ENCODE measurements at places on chromosomes 1 and 21.
A peak's percentile ranks its signal among the peaks of the same experiment; 100 is the strongest.

- H3K27me3 ChIP-seq = no peaks in the 10 kb centered on the region
- H3K4me3 ChIP-seq = no peak overlapping the region
- H3K36me3 ChIP-seq = no peaks in the 10 kb centered on the region
- no peak overlapping the region for H3K27ac ChIP-seq
- no peaks in the 10 kb centered on the region for H3K4me1 ChIP-seq
Measured at GRCh38 chr1:86138746-86139145, 17.8 kb downstream of the COL24A1 start.

DNA sequence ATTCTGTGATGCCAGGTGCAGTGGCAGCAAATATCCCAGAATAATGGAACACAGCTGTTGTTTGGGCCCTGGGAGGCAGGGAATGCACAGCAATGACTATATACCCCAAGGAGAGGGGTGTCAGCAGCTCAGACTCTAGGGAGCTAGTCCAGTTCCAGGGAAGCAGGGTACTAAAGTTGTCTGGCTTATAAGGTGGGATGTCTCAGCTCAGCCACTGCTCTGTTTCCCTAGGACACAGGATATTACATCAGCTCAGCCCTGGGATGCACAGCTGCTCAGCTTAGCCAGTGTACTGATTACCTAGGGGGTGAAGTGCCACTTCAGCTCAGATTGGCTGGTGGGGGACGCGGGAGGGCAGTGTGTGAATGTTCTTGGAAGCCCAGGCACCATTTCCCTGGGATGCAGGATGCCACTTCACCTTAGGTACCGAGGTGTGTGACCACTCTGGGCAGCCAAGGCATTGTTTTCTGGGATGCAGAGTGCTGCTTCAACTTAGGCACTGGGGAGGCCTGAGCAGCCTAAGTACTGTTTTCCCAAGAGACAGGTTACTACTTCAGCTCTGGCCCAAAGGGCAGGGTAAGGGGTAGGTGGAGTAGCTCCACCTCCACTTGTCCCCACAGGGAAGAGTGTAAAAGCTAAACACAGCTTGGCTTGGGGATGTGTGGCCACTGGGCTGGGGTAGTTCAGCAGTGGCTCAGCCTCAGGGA, 59.4 kb downstream of the DIPK1A start:
- H3K4me3 ChIP-seq = no peak overlapping the region
- no peaks in the 10 kb centered on the region for H3K4me1 ChIP-seq
- H3K27me3 ChIP-seq = no peaks in the 10 kb centered on the region
- no peak overlapping the region for H3K27ac ChIP-seq
- DNase-seq = no peak

DNA sequence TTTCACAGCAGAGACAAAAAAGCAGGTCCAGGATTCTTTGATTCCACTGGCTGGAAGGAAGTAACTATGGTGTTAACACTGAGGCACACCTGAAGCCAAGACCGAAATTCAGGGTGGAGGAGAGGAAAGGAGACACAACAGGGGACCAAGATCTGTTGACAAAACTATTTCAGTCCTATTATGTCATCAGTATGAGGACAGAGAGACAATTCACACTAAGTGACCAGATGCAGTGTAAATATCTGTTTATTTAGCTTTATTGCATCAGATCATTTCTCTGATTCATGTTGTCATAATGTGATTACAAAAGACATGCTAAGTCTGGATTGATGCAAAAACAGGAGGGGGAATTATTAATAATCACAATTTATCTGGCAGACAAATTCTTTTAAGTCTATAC, 118.8 kb downstream of the SIPA1L2 start:
- H3K4me1 ChIP-seq = peaks cover 13% of the 10 kb centered on the region
- no peak overlapping the region for H3K27ac ChIP-seq
- no peaks in the 10 kb centered on the region for H3K36me3 ChIP-seq
- DNase-seq = no peak
- no peak overlapping the region for H3K4me3 ChIP-seq

GRCh38 chr1:27557596-27558340, 46.2 kb downstream of the AHDC1 start:
- H3K27ac ChIP-seq = peak overlapping the region; percentile 91
- H3K4me1 ChIP-seq = peaks cover 49% of the 10 kb centered on the region
- DNase-seq = peak; percentile 73

DNA sequence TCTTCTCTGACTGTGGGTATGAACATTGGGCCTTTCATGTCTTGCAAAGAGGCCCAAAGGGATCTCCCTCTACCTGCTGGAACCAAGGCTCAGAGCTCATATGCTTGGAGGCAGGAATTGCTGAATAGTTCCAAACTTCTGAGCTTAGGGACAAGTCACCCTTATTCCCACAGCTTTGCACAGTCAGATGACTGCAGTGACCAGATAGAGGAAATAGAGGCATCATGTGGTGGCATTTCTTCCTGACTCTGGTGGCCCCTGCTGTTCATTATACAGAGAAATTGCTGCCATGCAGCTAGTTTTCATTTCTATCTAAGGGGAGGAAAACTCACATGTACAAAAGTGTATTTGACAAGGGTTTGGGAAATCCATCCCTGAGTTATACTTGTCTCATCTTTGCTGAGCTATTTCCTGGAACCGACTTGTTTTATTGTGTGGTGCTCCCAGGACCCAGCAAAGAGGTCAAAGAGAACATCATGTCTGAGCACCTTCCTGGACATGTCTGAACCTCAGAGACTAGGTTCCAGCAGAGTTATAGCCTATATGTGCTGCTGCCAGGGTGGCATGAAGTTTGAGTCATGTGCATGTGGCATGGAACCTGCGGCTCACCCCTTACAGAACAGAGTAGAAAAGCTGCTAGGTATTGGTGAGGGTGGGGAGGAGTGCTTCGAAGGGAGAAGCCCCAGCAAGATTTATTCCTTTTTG, 131.2 kb downstream of the PIK3R3 start:
- no peaks in the 10 kb centered on the region for H3K4me1 ChIP-seq
- no peaks in the 10 kb centered on the region for H3K27me3 ChIP-seq
- DNase-seq = no peak
- H3K27ac ChIP-seq = no peak overlapping the region
- no peak overlapping the region for H3K4me3 ChIP-seq
- H3K36me3 ChIP-seq = peaks cover 7% of the 10 kb centered on the region

DNA sequence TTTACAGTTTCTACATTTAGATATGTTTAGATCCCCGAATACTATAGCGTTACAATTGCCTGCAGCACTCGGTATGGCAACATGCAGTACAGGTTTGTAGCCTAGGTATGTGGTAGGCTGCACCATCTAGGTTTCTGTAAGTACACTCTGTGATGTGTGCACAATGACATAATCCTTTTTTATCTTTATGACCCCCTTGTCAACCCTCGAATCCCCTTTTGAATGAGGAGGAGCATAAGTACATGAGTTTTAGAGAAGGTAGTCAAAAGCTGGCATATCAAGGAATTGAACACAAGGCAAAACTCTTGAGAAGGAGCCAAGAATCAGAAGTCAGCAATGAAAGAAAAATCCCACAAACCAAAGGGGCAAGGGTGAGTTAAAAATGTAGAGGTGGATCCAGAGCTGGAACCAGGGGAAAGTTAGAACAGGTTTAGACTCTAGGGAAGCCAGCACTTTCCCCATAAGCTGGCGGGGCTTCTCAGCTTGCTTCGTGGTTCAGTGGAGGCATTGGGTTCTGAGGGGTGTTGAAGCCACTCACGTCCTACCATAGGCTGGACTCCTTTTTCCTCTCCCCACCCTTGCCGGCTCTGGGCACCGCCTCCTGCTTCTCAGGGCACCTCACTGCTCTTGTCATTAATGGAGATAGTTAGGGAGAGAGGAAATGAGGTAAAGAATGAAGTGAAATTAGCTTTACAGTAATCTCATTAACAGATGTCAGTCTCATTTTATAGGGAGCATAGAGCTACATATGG, 31.3 kb downstream of the OLFML3 start:
- H3K4me1 ChIP-seq = peaks cover 20% of the 10 kb centered on the region
- H3K36me3 ChIP-seq = no peaks in the 10 kb centered on the region
- no peak overlapping the region for H3K27ac ChIP-seq
- H3K4me3 ChIP-seq = no peak overlapping the region
- H3K27me3 ChIP-seq = no peaks in the 10 kb centered on the region

DNA sequence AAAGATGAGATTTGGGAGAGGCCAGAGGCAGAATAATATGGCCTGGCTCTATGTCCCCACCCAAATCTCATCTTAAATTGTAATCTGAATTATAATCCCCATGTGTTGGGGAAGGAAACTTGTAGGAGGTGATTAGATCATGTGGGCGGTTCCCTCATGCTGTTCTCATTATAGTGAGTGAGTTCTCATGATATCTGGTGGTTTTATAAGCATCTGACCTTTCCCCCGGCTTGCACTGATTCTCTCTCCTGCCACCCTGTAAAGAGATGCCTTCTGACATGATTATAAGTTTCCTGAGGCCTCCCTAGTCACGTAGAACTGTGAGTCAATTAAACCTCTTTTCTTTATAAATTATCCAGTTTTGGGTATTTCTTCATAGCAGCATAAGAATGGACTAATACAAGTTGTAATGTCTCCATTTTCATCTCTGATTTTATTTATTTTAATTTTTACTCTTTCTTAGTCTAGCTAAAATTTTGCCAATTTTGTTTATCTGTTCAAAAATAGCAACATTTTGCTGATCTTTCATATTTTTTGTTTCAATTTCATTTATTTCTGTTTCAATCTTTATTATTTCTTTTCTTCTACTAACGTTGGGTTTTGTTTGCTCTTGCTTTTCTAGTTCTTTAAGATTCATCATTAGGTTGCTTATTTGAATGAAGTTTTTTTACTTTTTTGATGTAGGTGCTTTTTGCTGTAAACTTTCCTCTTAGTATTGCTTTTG, 67.0 kb upstream of the ZRANB2 start:
- H3K27me3 ChIP-seq = no peaks in the 10 kb centered on the region
- no peak overlapping the region for H3K4me3 ChIP-seq
- no peak overlapping the region for H3K27ac ChIP-seq
- no peak for DNase-seq
- no peaks in the 10 kb centered on the region for H3K4me1 ChIP-seq

DNA sequence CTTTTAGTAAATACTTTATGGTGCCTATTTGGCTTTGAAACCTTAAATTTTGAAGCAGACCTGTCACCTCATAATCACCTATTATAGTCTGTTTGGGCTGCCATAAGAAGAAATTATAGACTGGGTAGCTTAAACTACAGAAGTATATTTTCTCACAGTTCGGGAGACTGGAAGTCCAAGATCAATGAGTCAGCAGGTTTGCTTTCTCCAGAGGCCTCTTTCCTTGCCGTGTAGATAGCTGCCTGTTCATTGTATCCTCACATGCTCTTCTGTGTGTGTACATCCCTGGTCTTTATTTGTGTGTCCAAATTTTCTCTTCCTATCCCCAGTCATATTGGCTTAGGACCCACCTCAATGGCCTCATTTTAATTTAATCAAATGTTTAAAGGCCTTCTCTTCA, 518.2 kb downstream of the ADGRL2 start:
- no peak for DNase-seq
- H3K36me3 ChIP-seq = no peaks in the 10 kb centered on the region
- H3K4me3 ChIP-seq = no peak overlapping the region
- no peaks in the 10 kb centered on the region for H3K4me1 ChIP-seq
- H3K27me3 ChIP-seq = no peaks in the 10 kb centered on the region

- no peaks in the 10 kb centered on the region for H3K4me1 ChIP-seq
- H3K27me3 ChIP-seq = no peaks in the 10 kb centered on the region
- H3K36me3 ChIP-seq = no peaks in the 10 kb centered on the region
- no peak for DNase-seq
- no peak overlapping the region for H3K4me3 ChIP-seq
Measured at GRCh38 chr1:198970916-198971315, 332.1 kb downstream of the PTPRC start.

- no peak overlapping the region for H3K4me3 ChIP-seq
- no peaks in the 10 kb centered on the region for H3K36me3 ChIP-seq
- no peaks in the 10 kb centered on the region for H3K27me3 ChIP-seq
- H3K27ac ChIP-seq = no peak overlapping the region
- no peak for DNase-seq
Measured at GRCh38 chr1:7422561-7422960, 348.5 kb upstream of the VAMP3 start.

DNA sequence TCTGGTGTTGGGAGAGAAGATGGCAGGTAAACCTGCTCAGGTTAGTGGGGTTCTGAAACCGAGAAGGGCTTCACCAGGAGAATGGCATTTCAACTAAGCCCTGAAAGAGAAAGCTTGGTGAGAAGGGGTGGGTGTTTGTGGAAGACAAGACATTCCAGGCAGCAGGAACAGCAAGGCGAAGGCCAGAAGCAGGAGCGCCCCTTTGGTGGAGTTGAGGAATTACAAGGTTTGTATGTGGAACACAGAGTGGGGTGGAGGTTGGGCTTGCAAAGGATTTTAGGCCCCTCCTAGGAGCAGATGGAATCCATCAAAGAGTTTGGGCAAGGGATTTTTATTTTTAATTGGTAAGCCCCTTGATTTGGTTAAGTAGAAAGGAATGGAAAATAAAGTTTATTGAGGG, 24.8 kb upstream of the ELOA start:
- no peaks in the 10 kb centered on the region for H3K27me3 ChIP-seq
- DNase-seq = peak; percentile 96
- 0 out of 2 replicates have a peak, but pooled peaks cover under 1% of the 10 kb centered on the region for H3K36me3 ChIP-seq

- H3K4me3 ChIP-seq = no peak overlapping the region
- DNase-seq = no peak
- no peaks in the 10 kb centered on the region for H3K27me3 ChIP-seq
- no peak overlapping the region for H3K27ac ChIP-seq
Measured at GRCh38 chr1:21335750-21336224, 45.5 kb upstream of the ECE1 start.

DNA sequence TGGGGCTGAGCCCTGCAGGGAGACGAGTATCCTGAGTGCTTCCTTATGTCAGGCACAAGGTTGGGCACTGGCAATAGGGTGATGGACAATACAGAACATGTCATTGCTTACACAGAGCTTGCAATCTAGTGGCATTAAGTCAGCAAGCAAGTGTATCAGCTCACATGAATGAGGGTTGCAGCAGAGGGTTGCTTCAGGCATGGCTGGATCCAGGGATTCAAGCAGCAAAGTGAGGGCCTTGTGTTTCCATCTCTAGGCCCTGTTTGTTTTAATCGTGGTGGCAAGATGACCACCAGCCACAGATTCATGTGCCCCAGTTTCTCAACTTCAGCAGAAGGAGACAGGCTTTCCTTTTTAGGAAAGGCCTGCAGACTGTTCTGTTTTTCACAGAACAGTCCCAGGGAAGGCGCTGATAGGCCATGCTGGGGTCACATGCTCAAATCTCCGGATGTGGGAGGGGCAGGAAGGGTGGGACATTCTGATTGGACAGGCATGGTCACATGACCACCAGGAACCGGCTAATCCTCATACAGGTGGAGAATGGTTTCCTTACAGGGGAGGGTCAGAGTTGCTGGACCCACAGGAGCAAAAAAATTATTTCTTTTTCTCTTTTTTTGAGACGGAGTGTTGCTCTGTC, 14.4 kb downstream of the PLOD1 start:
- DNase-seq = peak; percentile 42
- H3K36me3 ChIP-seq = peaks cover 4% of the 10 kb centered on the region
- no peak overlapping the region for H3K4me3 ChIP-seq
- peaks cover 10% of the 10 kb centered on the region for H3K4me1 ChIP-seq
- no peaks in the 10 kb centered on the region for H3K27me3 ChIP-seq

Data from GM23338 (cell line).